ENCODE measurements at places on chromosomes 5 and 9. TPM values are rescaled to one million over a fixed set of nuclear protein-coding genes. Genes with fewer than 3 reads are reported as not detected.

- no peaks in the 10 kb centered on the region for H3K27me3 ChIP-seq
- no peak overlapping the region for H3K4me3 ChIP-seq
- DNase-seq = no peak
- no peaks in the 10 kb centered on the region for H3K4me1 ChIP-seq
Measured at GRCh38 chr5:98588215-98588614, 185.2 kb upstream of the RGMB start.

GRCh38 chr9:114861922-114862605 lies 56.2 kb upstream of the TNFSF15 start:
- no peak overlapping the region for H3K4me3 ChIP-seq
- no peaks in the 10 kb centered on the region for H3K36me3 ChIP-seq
- no peak for DNase-seq
- H3K27ac ChIP-seq = no peak overlapping the region

DNA sequence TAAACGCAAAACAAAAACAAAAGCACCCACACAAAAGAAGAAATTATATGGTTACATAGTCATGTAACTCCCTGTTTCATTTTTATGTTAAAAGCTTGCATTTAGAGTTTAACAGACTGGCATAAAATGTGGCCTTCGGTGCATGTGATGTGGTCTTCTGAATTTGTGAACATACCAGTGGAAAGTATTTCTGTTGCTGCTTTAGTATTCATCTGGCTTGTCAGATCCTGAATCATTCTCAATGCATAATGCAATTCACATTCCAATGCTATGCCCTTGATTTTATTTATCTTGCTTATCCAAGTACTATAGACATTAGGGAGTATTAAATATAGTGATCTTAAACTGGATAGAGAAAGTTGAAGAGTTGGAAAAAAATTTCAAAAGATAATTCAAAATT lies 740.2 kb upstream of the ZNF608 start:
- no peaks in the 10 kb centered on the region for H3K27me3 ChIP-seq
- peaks cover 55% of the 10 kb centered on the region for H3K4me1 ChIP-seq
- DNase-seq = no peak
- H3K4me3 ChIP-seq = no peak overlapping the region
- no peak overlapping the region for H3K27ac ChIP-seq

GRCh38 chr5:90802474-90803317 lies 244.1 kb downstream of the ADGRV1 start:
- H3K4me3 ChIP-seq = no peak overlapping the region
- H3K4me1 ChIP-seq = no peaks in the 10 kb centered on the region
- H3K27ac ChIP-seq = no peak overlapping the region
- no peaks in the 10 kb centered on the region for H3K36me3 ChIP-seq
- H3K27me3 ChIP-seq = no peaks in the 10 kb centered on the region
- no peak for DNase-seq

GRCh38 chr5:143244990-143245389 lies 158.5 kb downstream of the NR3C1 start:
- H3K27ac ChIP-seq = peak overlapping the region; percentile 82
- no peaks in the 10 kb centered on the region for H3K36me3 ChIP-seq
- no peak overlapping the region for H3K4me3 ChIP-seq
- no peaks in the 10 kb centered on the region for H3K27me3 ChIP-seq

GRCh38 chr5:76742583-76742982 lies 26.7 kb downstream of the F2R start:
- no peak overlapping the region for H3K4me3 ChIP-seq
- no peaks in the 10 kb centered on the region for H3K27me3 ChIP-seq
- H3K36me3 ChIP-seq = no peaks in the 10 kb centered on the region
- DNase-seq = no peak
- no peak overlapping the region for H3K27ac ChIP-seq
- no peaks in the 10 kb centered on the region for H3K4me1 ChIP-seq

GRCh38 chr9:104682642-104683041 lies 11.7 kb upstream of the OR13D1 start:
- DNase-seq = no peak
- no peak overlapping the region for H3K4me3 ChIP-seq
- H3K27ac ChIP-seq = no peak overlapping the region
- no peaks in the 10 kb centered on the region for H3K27me3 ChIP-seq

- H3K27ac ChIP-seq = no peak overlapping the region
- H3K4me1 ChIP-seq = no peaks in the 10 kb centered on the region
- H3K36me3 ChIP-seq = no peaks in the 10 kb centered on the region
- H3K27me3 ChIP-seq = no peaks in the 10 kb centered on the region
- H3K4me3 ChIP-seq = no peak overlapping the region
- no peak for DNase-seq
Measured at GRCh38 chr9:74639112-74639511, 142.0 kb downstream of the RORB start.

DNA sequence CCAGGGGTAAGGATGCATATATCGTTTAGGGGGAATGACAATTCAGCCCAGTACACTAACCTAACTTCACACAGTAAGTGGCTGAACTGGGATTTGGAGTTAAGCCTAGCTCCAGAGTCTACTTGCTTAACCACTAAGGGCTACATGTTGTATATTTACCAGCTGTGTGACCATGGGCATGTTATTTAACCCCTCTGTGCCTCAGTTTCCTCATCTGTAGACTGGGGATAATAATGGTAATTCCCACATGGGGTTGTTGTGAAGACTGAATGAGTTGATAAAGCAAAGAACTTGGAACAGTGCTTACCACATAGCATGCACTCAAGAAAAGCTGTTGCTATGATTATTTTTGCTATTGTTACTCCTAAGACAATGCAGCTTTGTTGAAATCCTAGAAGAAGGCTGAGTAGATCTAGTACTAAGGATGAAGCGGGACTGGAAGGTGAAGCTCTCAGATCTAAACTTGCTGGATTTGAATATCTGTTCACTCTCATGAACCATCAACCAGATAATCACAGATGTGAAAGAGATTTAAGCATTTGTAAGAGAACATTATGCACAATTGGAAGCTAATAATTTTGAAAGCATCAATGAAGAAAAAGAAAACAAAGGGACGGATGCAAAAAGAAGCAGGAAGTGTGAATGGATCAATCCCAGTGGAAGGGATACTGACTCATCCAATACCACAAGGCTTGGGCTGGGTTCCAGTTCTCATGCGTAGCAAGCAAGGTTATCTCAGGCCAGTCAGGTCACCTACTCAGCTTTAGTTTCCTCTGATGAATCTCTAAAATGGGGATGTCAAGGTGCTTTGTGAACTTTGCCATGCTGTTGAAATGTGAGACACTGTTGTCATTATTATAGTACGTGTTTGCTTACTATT lies 78.5 kb upstream of the TBC1D2 start:
- H3K4me1 ChIP-seq = no peaks in the 10 kb centered on the region
- H3K36me3 ChIP-seq = no peaks in the 10 kb centered on the region
- H3K27me3 ChIP-seq = no peaks in the 10 kb centered on the region
- H3K4me3 ChIP-seq = no peak overlapping the region

DNA sequence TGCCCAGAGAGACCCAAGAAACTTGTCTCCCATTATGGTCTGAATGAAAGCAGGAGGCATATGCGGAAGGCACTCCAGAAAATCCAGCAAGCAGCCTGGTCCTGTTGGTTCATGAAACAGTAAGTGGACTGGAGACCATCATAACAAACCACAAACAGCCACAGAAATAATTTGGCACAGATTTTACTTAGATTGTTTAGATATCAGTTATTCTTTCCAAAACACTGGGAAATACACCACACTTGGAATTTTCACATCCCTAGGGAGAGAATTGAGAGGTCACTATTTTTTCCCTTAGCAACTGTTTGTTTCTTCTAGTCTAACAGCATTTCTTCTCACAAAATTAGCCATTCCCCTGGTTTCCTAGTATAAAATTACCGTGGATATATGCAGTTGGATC lies 300.8 kb downstream of the OSTF1 start:
- H3K4me1 ChIP-seq = no peaks in the 10 kb centered on the region
- H3K27me3 ChIP-seq = no peaks in the 10 kb centered on the region
- DNase-seq = no peak
- H3K27ac ChIP-seq = peak overlapping the region; percentile 19
- no peaks in the 10 kb centered on the region for H3K36me3 ChIP-seq

- H3K36me3 ChIP-seq = no peaks in the 10 kb centered on the region
- no peak for DNase-seq
- H3K27me3 ChIP-seq = no peaks in the 10 kb centered on the region
- H3K4me3 ChIP-seq = no peak overlapping the region
- H3K27ac ChIP-seq = no peak overlapping the region
Measured at GRCh38 chr9:93231121-93231694, 47.3 kb downstream of the WNK2 start.

- no peak overlapping the region for H3K4me3 ChIP-seq
- no peak overlapping the region for H3K27ac ChIP-seq
- no peaks in the 10 kb centered on the region for H3K36me3 ChIP-seq
- H3K4me1 ChIP-seq = no peaks in the 10 kb centered on the region
Measured at GRCh38 chr5:35320029-35320428, 89.7 kb upstream of the PRLR start.

DNA sequence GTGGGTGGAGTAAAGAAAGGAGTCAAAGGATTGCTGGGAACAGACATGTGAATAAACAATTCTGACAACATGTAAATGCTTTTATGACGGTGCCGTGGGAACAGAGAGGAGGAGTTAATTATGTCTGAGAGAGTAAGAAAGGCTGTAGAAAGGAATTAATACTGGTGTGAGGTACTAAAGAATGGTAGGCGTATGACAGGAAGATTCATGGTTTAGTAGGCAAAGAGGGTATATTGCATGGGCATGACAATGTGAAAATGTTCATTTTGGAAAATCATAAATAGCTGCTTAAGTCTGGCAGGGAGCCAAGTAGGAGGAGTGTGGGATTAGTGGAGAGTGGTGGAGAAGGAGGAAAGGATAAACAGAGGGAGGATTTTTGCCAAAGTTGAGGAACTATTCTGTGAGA lies 19.7 kb downstream of the NAA35 start:
- H3K4me1 ChIP-seq = no peaks in the 10 kb centered on the region
- H3K36me3 ChIP-seq = no peaks in the 10 kb centered on the region
- no peak for DNase-seq
- no peak overlapping the region for H3K4me3 ChIP-seq
- peak overlapping the region; percentile 39 for H3K27ac ChIP-seq
- H3K27me3 ChIP-seq = no peaks in the 10 kb centered on the region

DNA sequence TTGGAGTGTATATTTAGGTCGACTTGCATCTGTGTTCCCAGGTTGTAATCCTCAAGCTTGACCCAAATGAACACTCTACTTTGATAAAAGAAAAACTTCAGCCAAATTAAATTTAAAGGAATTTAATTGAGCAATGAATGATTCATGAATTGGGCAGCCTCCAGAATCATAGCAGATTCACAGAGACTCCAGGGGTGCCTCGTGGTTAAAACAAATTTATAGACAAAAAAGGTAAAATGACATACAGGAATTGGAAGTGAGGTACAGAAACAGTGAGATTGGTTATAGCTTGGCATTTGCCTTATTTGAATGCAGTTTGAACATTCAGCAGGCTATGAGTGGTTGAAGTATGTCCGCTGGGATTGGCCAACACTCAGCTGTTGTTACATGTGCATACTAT lies 21.6 kb upstream of the SPATA31D4 start:
- DNase-seq = no peak
- no peak overlapping the region for H3K27ac ChIP-seq
- no peaks in the 10 kb centered on the region for H3K36me3 ChIP-seq
- no peaks in the 10 kb centered on the region for H3K27me3 ChIP-seq
- H3K4me3 ChIP-seq = no peak overlapping the region

- no peak overlapping the region for H3K27ac ChIP-seq
- no peaks in the 10 kb centered on the region for H3K27me3 ChIP-seq
- no peak overlapping the region for H3K4me3 ChIP-seq
- H3K4me1 ChIP-seq = peaks cover 63% of the 10 kb centered on the region
- no peaks in the 10 kb centered on the region for H3K36me3 ChIP-seq
Measured at GRCh38 chr9:116574027-116574679, 113.0 kb upstream of the TRIM32 start.

DMRT2 gene
- not detected for total RNA-seq

DMGDH gene
- total RNA-seq = not detected
